ENCODE measurements at places on chromosomes 3 and 15.

DNA sequence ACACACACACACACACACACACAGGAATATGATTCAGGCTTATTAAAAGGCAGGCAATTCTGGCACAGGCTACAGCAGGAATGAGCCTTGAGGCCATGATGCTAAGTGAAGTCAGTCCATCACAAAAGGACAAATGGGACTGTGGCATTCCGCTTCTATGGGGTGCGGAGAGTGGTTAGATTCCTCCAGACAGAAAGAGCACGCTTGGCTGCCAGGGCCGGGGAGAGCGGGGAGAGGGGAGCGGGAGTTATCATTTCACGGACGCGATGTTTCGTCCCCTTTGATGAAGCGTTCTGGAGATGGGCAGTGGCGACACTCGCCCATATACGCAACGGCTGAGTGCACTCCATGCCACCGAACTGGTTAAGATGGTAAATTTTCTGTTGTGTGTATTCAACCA lies 58.5 kb upstream of the FAM174B start:
- DNase-seq = no peak

DNA sequence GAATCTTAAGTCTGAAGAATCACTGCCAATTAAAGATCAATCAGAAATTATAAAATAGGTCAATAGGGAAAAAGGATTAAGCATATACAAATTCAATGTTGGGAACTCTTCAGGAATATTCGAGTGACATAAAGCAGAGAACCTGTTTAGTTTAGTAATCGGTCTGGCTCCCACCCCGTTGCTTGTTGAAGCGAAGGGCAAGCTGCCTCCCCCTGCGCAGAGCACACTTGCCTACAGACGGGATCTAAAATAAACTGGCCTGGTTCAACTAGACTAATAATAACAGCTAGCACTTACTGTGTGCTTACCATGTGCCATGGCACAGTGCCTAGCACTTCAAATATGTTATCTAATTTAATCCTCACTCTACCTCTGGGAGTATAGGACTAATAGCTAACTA lies 8.6 kb downstream of the SEMA6D start:
- DNase-seq = no peak

DNA sequence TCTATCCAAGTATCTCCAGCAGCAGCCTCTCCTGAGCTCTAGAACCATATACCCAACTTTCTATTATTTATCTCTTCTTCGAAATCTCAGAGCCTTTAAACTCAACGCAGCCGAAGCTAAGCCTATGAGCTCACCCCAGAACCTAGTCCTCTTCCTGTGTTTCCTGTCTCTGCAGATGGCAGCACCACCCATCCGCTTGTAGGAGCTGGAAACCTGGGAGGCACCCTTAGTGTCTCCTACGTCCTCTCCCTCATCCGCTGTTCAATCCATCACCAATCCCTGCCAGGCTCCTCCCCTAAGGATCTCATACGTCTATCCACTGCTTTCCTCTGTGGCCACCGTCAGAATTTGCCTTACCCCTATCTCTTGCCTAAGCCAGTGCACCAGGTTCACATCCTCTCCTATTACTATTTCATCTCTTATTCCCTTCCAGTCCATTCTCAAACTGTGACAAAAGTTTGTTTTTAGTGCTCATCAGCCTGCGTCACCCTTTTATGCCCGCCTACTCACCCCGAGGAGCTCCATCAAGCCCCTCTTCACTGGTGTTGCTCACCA lies 9.6 kb downstream of the VGLL4 start:
- no peak for DNase-seq

- DNase-seq = no peak
Measured at GRCh38 chr3:194034346-194035336, 101.3 kb upstream of the HES1 start.
